WTC11 (cell line): ENCODE measurements at places on chromosomes 13 and 19. TPM values are rescaled to one million over a fixed set of nuclear protein-coding genes. Genes with fewer than 3 reads are reported as not detected.

The VSTM1 gene
- total RNA-seq: not detected in 3 replicates

GRCh38 chr19:19575411-19575810 lies 37.3 kb downstream of the CILP2 start:
- H3K4me3 ChIP-seq: no peak overlapping the region
- DNase-seq: no peak
- peaks cover 7% of the 10 kb centered on the region for H3K4me1 ChIP-seq
- H3K27me3 ChIP-seq: no peaks in the 10 kb centered on the region; the same call in 1 of the 2 replicates

GRCh38 chr19:47130120-47130588 lies 481 bp upstream of the SAE1 start:
- H3K4me1 ChIP-seq: peaks cover 35% of the 10 kb centered on the region
- peak overlapping the region; percentile 24; the same call in 1 of the 2 replicates for H3K27ac ChIP-seq
- DNase-seq: no peak
- H3K36me3 ChIP-seq: peaks cover 27% of the 10 kb centered on the region
- peaks cover 11% of the 10 kb centered on the region for H3K27me3 ChIP-seq

GRCh38 chr19:28466107-28467045 lies 746.6 kb downstream of the UQCRFS1 start:
- H3K4me1 ChIP-seq: peaks cover 32% of the 10 kb centered on the region
- DNase-seq: peak; percentile 79
- H3K4me3 ChIP-seq: no peak overlapping the region
- no peaks in the 10 kb centered on the region for H3K27me3 ChIP-seq
- no peaks in the 10 kb centered on the region for H3K36me3 ChIP-seq
